ENCODE measurements at places on chromosomes 4 and X. TPM values are rescaled to one million over a fixed set of nuclear protein-coding genes. Genes with fewer than 3 reads are reported as not detected.
A peak's percentile ranks its signal among the peaks of the same experiment; 100 is the strongest.

DNA sequence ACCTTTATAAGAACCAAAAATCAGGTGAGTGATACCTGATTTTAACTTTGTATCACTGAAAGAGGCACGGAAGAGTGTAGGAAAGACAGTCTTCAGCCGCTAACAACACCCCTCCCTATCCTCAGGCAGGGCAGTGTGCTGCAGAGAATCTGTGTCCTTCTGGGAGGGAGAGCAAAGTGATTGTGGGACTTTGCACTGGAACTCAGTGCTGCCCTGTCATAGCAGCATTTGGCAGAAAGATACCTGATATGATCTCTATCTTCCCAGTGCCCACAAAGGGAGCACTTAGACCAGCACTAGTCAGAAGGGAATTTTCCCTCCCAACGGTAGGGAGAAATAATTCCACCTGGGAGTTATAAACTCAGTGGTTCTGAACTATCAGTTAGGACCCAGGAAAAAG, 139.0 kb downstream of the FMR1NB start:
- no peak for DNase-seq

DNA sequence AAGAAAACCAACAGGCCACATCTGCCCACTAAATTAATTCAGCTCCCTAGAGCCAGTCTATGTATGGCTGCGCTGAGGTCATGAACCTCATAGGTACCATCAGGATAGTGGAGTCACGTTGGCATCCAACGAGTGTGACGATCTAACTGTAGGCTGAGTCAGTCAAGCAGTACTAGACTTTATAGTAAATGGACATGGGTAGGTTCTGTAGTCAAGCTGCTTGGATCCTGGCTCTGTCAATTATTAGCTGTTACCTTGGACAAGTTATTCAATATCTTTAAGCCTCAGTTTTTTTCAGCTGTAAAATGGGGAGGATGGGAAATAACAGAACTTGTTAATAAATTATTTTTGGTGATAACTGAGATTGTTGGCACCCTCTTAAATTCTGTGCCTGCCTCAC, 432.4 kb upstream of the RASGEF1B start:
- DNase-seq, result no peak

DNA sequence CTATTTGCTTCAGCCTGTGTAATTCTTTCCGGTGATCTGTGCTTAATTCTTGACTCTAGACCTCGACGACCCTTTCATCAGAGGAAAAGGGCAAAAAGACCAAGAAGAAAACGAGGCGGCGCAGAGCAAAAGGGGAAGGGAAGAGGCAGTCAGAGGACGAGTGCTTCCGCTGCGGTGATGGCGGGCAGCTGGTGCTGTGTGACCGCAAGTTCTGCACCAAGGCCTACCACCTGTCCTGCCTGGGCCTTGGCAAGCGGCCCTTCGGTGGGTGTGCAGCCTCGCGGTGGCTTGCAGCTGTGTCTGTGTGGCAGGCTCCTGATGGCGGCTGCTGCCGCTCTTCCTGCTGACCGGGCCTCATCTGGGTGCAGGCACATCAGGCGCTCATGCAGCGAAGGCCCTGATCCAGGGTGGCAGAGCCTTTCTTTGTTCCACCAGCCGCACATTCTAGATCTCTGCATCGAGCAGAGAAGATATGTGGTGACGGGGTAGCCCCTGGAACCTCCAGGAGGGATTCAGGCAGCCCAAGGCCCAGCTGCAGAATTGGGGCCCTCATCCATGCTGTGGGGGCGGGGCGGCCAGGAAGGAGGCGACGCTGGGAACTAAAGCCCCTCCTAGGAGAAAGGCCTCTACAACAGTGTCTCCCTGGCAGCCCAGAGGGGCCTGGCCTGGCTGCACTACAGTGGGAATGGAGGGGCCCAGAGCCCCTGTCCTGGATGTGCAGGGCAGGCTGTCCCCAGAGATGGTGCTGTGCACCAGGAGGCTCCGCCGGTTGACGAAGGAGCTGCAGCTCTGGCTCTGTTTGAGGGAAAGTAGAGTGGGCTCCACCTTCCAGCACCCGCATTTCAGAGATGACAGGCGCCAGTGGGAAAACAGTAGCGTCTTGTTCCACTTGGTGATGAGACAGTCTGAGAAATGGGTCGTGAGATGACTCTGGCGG, 32.1 kb downstream of the NELFA start:
- peak; percentile 27 for DNase-seq

DNA sequence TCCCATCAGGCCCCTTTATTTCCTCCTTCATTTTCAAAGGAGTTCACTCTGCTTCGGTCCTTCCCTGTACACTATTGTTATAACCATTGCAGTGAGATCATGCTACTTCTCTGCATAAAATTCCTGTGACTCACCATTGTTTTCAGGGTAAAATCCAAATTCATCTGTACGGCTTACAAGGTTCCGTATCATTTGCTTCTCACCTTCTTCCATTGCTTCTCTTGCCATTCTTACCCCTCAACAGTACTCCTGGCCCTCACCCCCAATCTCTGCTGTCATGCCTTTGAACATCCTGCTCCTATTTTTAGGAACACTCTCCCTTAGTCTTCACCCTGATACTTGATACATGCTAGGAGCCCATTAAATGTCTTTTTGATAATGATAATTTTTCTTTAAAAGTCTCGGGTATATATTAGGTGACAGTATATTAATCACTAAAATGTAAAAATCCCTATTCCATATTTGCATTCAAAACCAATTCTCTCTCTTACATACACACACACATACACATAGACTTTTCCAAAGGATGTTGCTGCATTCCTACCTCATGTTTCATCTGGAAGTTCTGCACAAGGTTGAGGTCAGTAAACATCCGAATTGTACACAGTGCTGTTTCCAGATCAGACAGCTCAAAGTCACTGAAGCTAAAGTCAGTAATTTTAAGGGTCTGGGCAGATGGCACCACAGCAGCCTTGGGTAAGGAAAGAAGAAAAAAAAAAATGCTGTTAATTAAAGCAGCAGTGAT, 103.4 kb downstream of the PDE5A start:
- no peak for DNase-seq

- no peak for DNase-seq
Observed at GRCh38 chr4:93437991-93438390, 390.6 kb upstream of the ATOH1 start.

GRCh38 chrX:120308959-120309872, 2.0 kb downstream of the TMEM255A start:
- peak; percentile 79 for DNase-seq

DNA sequence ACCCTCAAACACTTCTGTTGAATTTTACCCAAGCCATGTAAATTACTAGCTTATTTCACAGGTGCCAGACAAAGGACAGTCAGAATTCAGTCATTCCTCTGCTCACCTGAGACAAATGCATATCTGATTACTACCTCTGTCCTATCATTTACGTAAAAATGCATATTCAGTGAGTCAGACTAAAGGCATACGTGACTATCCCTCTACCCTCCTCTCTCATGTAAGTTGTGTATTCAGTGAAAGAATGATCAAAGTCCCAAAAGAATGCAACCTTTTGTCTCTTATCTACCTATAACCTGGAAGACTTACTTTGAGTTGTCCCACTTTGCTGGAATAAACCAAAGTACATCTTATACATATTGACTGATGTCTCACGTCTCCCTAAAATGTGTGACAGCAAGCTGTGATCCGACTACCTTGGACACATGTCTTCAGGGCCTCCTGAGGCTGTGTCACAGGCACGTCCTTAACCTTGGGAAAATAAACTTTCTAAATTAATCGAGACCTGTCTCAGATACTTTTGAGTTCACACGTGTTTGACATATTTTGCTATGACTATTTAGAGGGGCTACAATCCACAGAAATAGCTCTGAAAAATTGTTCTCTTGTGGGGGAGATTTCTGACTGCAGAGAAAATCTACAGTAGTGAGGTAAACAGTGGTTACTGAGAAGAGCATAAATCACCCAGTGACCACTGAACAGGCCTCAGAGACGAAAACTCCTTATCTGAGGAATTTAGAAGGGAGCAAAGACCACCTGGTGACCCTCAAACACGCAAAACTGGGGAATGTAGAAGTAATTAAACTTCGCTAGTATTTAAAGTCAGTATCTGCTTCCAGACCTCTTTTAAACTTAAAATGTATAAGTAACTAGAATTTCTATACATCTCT, 1575.8 kb downstream of the STIM2 start:
- no peak for DNase-seq

GRCh38 chr4:89403826-89404225, 96.2 kb upstream of the GPRIN3 start:
- no peak for DNase-seq

GRCh38 chrX:1153940-1154339, 58.5 kb downstream of the CRLF2 start:
- DNase-seq, result no peak

GRCh38 chrX:7996414-7996813, 69.2 kb upstream of the PNPLA4 start:
- no peak for DNase-seq

- DNase-seq, result no peak
Observed at GRCh38 chr4:149713031-149713430, 102.6 kb downstream of the IQCM start.

GRCh38 chrX:67207912-67208311, 335.9 kb upstream of the AR start:
- no peak for DNase-seq

DNA sequence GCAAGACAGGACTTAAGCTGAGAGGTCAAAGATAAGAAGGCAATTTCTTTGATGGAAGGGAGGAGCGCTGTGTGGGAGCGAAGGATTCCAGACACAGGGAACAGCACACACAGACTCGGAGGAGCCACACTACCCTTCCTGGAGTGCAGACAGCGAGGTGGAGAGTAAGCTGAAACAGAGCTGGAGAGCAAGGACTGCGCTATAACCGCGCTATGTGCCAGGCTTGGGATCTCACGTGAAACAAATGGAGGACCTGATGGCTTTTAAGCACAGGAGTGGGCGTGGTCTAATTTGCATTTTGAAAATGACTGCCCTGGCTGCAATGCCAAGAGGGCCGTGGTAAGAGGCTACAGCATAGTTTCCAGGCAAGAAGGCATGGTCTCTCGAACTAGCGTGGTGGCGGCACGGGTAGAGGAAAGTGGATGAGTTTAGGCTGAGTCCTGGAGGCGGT, 113.9 kb upstream of the SORBS2 start:
- DNase-seq, result no peak

DNA sequence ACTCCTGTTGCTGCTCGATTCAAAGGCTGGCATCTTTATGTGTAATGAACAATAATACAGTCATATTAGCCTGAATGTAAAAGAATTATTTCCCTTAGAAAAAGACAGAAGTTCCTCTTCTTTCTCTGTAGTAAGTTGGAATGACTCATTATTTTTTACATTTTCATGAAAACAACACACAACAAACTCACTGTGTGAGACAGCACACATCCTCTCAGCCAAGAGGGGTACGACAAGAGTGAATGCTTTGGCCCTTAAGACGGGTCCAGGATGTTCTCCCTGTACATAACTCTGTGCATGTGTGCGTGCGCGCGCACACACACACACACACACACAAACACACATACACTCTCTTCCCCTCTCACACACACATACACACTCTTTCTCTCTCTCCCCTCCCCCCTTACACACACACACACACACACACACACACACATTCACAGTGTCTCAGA, 72.8 kb downstream of the MANBA start:
- DNase-seq, result no peak

DNA sequence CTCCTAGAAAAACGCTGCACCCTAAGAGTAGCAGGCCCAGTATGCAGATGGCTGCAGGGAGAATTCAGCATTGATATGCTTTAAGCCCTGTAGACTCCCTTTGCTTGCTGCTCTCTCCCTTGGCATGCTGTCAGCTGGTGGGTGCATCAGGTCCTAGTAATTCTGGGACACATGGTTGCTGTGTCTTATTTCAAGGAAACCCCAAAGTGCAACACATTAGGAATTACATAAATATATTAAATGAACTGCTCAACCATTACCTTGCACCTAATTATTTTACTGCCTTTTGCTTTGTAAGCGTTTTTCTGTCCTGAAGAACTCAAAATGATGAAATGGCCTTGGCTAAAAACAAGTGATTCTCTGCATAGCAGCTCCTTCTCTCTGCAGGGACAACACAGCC, 516.3 kb downstream of the ZIC3 start:
- no peak for DNase-seq

GRCh38 chr4:48970471-48970921, 15.6 kb upstream of the CWH43 start:
- no peak for DNase-seq

- DNase-seq, result no peak
Observed at GRCh38 chrX:104334971-104335370, 80.2 kb upstream of the ESX1 start.

- DNase-seq, result no peak
Observed at GRCh38 chrX:154064637-154065435, 32.7 kb downstream of the MECP2 start.

DNA sequence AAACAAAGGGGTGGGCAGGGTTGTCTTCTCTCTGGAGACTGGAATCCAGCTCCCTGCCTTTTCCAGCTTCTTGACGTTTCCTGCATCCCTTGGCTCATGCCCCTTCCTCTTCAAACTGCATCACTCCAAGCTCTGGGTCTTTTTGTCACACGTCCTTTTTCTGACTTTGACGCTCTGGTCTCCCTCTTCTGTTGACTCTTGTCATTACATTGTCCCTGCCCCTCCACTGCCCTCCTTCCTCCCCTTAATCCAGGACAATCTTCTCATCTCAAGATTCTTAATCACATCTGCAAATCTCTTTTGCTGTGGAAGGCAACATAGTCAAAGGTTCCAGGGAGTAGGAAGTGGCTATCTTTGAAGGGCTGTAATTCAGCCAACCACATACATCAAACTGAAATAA, 178.3 kb downstream of the TMA16 start:
- no peak for DNase-seq

DNA sequence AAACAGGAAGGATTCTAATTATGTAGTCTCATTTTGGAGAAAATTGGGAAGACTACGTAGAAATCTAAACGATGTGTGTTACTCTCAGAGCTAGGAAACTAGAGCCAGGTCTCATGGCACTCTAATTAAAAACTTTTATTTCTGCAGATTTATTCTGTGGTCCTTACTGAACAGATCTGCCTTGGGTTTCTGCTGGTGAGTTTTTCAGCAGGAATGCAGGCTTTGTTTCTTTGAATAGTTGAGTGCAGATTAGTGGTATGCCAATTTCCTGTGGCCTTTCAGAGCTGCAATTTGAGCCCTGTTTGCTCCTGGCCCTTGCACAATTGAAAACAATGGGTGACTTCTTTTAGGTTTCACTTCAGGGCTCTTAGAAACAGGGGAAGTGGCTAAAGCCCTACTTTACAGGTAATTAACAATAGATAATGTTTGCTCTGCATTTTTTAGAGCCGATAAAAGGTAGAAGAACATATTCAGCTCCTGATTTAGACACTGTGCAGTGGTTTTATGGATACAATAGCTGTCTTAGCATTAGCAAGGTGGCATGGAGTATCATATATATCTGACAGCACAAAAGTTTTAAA, 21.8 kb downstream of the SPRY1 start:
- no peak for DNase-seq

PRKG2 gene
- total RNA-seq, result 0.48 TPM

HERC3 gene
- total RNA-seq, result 46.3 TPM

TRMT10A gene
- 2.7 TPM for total RNA-seq

MAN2B2 gene
- 18.6 TPM for total RNA-seq

HSFX4 gene
- total RNA-seq, result 0.30 TPM

TCEAL7 gene
- 6.4 TPM for total RNA-seq

PAGE4 gene
- not detected for total RNA-seq

MTTP gene
- total RNA-seq, result 2.0 TPM

AREG gene
- total RNA-seq, result 7.8 TPM
